ENCODE measurements at places on chromosomes 5 and 9. TPM values are rescaled to one million over a fixed set of nuclear protein-coding genes. Genes with fewer than 3 reads are reported as not detected.

Gene PLPP6
- 5.6 TPM for total RNA-seq

Gene NMRK1
- total RNA-seq, result 24.0 TPM

Gene SMIM33
- total RNA-seq, result under 0.01 TPM

Gene GABRA1
- total RNA-seq, result not detected

Data from regular cardiac myocyte (primary cell).